Activated CD8-positive, alpha-beta memory T cell treated with anti-CD3 and anti-CD28 coated beads for 4 hours (primary cell): ENCODE measurements at places on chromosomes 3 and 15.
A peak's percentile ranks its signal among the peaks of the same experiment; 100 is the strongest.

DNA sequence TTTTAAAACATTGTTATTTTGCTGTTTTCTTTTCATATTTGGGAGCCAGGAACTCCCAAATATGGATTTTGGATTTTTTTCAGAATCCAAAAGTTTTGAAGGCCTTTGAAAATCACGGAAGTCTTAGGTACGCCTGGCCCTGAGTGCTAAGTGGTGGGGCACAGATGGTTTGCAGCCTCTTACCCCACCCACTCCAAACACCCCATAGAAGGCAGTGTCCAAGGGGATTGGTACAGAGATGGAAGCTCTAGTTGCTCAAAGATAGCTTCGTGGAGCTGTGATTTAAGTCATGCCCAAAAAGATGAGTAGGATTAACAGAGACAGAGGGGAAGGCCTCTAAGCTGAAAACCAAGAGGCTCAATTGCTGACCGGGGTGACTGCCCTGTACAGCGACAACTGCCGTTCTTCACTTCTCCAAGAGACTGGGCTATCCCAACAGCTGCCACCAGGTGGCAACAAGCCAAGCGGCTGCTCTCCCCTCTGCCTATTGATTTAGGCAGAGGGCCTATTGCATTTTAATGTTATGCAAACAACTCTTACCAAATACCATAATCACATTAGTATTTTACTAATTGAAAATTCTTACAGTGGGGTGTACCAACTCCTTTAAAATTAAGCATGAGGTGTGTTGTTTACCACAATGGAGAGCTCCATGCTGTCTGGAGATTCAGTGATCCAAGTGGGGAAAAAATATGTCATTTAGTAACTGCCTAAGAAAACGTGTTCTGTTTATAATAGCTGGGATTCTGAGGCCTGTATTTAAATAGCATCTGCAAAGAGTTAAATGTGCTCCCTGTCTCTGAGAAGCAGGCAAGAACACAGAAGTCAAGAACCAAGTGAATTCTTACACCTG lies 64.0 kb upstream of the C15orf61 start:
- peak; percentile 71 for DNase-seq

DNA sequence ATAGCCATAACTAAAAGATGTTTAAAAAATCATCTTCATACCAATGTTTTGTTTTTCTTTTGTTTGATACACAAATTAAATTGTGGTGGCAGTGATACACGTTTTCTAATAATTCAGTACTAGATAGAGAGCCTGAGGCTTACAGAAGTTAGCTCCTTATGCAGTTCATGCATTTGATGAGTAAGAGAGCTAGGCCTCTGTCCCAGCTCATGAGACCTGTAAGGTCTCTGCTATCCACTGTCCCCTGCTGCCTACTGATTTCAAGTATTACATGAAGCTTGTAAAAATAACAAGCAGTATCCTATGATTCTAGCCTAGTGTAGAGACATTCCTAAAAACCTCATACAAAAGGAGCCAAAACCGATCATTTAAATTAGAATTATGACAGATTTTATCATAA lies 144.5 kb downstream of the MBNL1 start:
- no peak for DNase-seq

DNA sequence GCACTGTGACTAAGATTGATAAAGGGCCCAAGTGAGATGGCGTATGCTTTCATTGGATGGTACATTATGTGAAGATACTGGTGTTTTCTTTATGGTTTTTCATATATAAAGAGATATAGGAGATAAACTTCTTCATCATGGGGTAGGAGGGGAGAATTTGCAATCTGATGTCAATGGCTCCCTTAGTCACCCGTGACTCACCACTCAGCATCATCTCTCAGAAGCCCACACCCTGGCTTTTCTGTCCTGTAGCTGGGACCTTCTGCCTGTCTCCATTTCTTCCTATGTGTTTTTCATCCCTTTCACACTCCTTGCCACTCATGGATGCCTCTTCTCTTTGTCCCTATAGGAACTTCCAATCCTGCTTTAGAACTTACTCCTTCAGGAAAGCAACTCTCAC lies 114.3 kb upstream of the SEMA6D start:
- DNase-seq = no peak

DNA sequence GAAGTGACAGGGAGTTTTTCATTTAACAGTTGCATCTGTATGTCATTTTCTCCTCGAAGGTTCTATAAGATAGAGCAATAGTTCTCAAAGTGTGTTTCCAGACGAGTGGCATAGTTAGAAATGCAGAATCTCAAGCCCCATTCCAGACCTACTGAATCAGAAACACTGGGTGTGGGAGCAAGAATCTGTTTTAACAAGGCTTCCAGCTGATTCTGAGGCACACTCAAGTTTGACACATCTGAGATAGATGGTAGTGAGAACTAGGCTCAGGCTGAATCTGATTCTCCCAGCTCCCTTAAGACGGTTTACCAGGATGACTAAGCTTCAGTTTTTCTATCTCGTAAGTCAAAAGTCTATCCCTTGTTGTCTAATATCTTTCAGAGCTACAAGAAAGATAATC lies 159.8 kb upstream of the NUDT16 start:
- no peak for DNase-seq

GRCh38 chr15:63072023-63072650 lies 29.6 kb downstream of the TPM1 start:
- DNase-seq = no peak

DNA sequence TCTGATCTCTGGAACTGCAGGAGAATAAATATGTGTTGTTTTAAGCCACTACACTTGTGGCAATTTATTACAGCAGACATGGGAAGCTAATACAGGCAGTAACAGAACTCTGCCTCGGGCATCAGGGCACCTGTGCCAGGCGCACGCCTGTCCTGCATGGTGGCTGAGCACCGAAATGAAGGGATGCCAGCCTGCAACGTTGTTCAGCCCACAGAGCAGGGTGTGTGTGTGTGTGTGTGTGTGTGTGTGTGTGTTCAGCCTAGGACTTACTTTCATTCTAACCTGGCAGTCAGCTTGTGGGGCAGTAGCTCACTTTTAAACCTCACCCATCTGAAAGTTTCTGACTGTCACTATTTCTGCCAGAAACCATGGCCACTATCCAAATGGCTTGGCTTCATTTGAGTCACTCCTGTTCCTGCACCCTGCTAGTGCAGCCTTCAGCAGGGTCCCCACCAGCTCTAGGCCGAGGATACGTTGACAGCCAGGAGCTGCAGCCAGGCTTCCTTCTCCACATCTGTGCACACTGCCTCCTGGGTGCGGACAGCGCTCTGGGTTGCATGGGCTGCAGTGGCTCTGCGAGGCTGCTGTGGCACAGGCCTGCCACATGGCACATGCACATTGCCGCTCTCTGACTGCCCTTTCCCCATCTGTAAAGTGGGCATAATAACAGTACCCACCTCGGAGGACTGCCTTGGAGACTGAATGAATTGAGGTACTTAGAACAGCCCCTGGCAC lies 4.5 kb downstream of the UROC1 start:
- DNase-seq = no peak

DNA sequence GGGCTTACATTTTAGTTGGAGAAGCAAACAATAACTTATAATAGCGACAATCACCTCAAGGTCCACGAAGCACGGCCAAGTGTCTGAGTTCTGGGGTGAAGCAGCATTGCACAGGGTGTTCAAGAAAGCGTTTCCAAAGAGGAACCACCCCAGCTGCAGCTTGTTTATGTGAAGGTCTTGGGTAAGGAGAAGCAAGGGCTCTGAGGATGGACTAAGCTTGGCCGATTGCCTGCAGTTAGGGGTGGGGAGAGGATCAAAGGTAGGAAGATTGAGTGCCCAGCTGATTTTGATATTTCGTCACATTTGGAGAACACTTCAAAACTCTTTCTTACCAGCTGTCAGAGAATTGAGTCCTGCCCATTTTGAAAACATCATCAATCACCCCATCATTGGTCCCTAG lies 321.6 kb upstream of the DNAJC19 start:
- DNase-seq = no peak

- DNase-seq = no peak
Measured at GRCh38 chr3:137970914-137971831, 38.8 kb upstream of the CLDN18 start.

- DNase-seq = no peak
Measured at GRCh38 chr3:165254812-165255211, 58.6 kb upstream of the SLITRK3 start.

DNA sequence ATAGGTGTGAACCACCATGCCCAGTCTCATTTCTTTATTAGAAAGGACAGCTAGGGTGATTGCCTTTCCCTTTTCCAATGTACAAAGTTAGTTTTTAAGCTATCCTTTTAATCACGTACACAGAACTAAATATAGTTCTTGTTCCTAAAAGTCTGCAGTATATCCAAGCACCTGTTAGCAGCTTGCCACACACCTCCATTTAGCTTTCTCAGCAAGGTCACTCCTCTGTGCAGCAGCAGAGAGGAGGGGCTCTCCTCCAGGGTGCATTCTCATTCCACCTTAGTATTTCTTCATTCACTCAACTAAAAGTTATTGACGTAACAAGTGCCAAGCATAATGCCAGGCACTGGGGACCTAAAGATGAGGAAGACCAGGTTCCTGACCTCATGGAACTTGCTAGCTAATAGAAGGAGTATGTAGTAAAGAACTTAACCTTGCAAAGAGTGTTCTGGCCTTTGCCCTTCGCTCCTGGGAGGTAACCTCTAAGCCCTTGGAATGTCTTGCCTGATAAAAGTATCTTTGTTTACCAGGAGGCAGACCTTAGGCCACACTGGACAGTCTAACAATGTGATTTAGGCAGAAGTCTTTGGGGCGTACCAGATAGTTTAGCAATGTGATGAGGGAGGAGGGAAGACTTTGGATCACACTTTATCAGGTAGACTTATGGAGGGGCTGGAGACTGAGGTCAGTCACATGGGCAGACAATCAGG lies 12.7 kb upstream of the PTPN9 start:
- DNase-seq = no peak

GRCh38 chr15:44910981-44911625 lies 45.4 kb upstream of the TERB2 start:
- no peak for DNase-seq

GRCh38 chr3:45545476-45545875 lies 49.1 kb upstream of the LIMD1 start:
- DNase-seq = no peak

DNA sequence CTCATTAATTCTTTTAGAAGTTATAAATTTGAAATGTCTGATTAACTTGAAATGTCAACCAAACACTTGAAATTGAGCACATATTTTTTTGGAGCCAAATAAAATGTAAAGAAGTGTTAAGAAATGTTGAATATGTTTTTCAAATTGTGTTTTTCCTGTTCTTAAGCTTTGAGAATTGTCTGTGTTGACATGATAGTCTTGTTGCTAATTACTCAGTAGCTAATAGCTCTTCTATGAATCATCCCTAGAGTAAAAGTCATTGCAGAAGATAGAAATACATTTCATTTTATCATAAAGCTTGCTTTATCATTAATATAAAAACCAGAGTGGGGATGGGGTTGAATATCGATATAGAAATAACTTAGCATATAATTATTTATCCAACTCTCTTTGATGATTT lies 41.9 kb upstream of the ABHD10 start:
- DNase-seq = no peak

DNA sequence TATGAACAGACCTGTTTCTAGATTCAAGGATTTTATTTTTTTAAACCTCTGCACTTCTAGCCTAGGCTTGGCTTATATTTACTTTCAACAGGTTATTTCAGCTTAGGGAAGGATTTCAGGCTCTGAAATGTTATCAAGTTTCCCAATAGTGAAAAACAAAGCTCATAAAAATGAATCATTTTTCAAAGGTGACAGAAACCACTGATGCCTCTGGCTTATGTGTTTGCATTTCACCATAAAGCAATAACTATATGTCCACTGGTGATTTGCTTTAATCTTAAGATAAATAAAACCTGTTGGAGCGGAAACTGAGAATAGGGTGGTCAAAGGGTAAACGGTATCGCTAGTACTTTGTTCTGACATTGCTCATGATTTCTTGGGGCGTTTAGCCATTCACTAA lies 141.2 kb upstream of the LRIG1 start:
- DNase-seq = no peak

GRCh38 chr3:148265841-148266240 lies 431.9 kb upstream of the AGTR1 start:
- DNase-seq = no peak

DNA sequence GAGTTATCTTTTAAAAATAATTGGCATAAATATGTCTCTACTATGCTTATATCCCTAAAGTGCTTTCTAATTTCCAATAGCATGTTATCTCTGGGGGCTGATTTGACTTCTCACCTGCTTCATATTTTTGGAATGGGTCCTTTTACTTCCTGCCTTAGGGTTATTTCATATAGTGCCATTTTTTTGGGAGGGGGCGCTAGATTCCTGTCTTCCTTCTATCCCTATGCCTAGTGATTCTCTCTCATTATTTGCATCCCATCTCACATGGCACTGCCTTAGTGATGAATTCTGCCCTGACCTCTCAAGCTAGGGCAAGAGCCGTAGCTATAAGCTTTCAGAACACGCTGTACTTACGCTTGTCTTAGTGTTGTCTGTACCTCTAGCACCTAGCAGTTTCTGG lies 150.3 kb upstream of the SLITRK3 start:
- DNase-seq = no peak

DNA sequence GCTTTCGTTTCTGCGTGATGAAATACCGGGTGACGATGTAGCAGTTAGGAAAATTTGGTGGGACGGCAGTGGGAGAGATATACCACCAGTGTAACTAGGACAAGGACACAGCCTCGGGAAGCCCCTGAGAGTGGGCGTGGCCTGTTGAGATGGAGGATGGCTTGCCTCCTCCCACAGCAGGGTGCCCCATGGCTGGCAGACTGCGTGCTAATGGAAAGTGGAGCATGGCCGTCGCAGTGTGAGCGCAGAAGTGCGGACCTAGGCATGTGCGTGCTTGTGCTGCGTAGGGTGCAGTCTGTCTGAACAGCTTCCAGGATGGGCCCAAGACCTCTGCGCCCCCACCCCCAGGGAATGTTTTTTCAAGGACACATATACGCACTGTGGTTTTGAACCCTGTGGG lies 56.8 kb downstream of the CHDH start:
- no peak for DNase-seq

GRCh38 chr3:12227833-12228232 lies 61.0 kb upstream of the PPARG start:
- no peak for DNase-seq

- no peak for DNase-seq
Measured at GRCh38 chr3:11554666-11555065, 89.0 kb downstream of the VGLL4 start.

DNA sequence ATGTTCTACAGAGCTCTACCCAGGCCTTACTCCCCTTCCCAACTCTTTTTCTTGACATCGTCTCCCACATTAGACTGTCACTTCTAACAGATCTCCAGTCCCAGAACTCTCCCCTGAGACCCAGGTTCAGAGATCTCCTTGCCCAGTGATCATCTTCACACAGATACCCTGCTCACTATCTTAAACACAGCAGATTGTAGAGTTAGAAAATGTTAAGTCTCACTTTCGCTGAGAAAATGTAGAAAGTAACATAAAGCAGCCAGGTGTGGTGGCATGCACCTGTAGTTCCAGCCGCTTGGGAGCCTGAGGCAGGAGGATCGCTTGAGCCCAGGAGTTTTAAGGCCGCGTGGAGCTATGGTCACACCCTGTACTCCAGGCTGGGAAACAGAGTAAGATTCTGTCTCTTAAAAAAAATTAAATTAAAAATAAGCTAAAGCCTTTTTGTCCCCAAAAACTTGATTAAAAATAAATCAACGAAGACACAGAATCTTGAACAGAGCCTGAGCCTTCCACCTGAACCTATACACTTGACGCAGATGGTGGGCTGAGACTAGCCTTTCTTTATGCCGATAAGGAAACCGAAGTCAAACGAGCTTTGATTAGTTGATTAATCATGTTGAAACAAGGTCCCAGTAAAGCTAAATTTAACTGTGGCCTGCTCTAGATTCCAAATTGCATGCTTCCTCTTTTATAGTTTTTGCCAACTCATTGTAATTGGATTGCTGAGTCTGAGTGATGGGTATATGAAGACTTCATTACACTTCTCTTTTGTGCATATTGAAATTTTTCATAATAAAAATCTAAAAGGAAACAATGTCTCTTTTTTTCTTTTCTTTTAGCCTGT lies 31.3 kb upstream of the BLM start:
- no peak for DNase-seq
